A549 treated with DMSO at 1 μM for 4 hours (cell line): ENCODE measurements at places on chromosomes 12 and 14. TPM values are rescaled to one million over a fixed set of nuclear protein-coding genes. Genes with fewer than 3 reads are reported as not detected.

Gene MANSC4
- not detected in 5 replicates for total RNA-seq

Gene CLEC1B
- not detected in 5 replicates for total RNA-seq

Gene MYBPC1
- total RNA-seq = 0.02 TPM in 1 of 5 replicates, not detected in the others

Gene FAM222A
- 3.9 to 7.6 TPM (median 6.5 TPM) in 5 replicates for total RNA-seq

Gene KIF26A
- 1.8 to 4.3 TPM (median 3.1 TPM) in 5 replicates for total RNA-seq

Gene PLXNC1
- 0.07 to 0.23 TPM (median 0.07 TPM) in 4 of 5 replicates, not detected in the other for total RNA-seq

Gene B4GALNT1
- total RNA-seq = 34.2 to 52.4 TPM (median 46.8 TPM) in 5 replicates

Gene EEA1
- 4.6 to 8.6 TPM (median 7.8 TPM) in 5 replicates for total RNA-seq

Gene FLRT2
- total RNA-seq = 3.0 to 5.1 TPM (median 4.7 TPM) in 5 replicates

Gene SLC10A1
- total RNA-seq = not detected in 5 replicates

Gene FAM161B
- 1.8 to 2.3 TPM (median 2.1 TPM) in 5 replicates for total RNA-seq

Gene SLC4A8
- 1.0 to 2.6 TPM (median 1.6 TPM) in 5 replicates for total RNA-seq

Gene SCYL2
- total RNA-seq = 18.7 to 26.4 TPM (median 22.3 TPM) in 5 replicates

Gene CAPZA3
- total RNA-seq = not detected in 5 replicates

Gene MOAP1
- total RNA-seq = 11.3 to 17.9 TPM (median 16.0 TPM) in 5 replicates

Gene HOMEZ
- 6.6 to 9.4 TPM (median 8.4 TPM) in 5 replicates for total RNA-seq

Gene NDRG2
- total RNA-seq = 2.8 to 3.7 TPM (median 3.0 TPM) in 5 replicates
